Left renal cortex interstitium (tissue), 4 donors: ENCODE measurements at places on chromosomes 7 and 10. TPM values are rescaled to one million over a fixed set of nuclear protein-coding genes. Genes with fewer than 3 reads are reported as not detected.
A peak's percentile ranks its signal among the peaks of the same experiment; 100 is the strongest.

Gene SKIDA1
- 12.5 TPM for polyA plus RNA-seq

Gene GCK
- 4.1 TPM for polyA plus RNA-seq

Gene OR9A2
- polyA plus RNA-seq = not detected

Gene PRF1
- 1.1 TPM for polyA plus RNA-seq

Gene EGFR
- polyA plus RNA-seq = 28.3 TPM

Gene SPAM1
- not detected for polyA plus RNA-seq

Gene CFAP43
- 33.7 TPM for polyA plus RNA-seq

Gene CALCR
- polyA plus RNA-seq = 0.90 TPM

Gene KIF11
- polyA plus RNA-seq = 30.7 TPM

- no peak for DNase-seq
Observed at GRCh38 chr7:120475994-120476393, 203.0 kb downstream of the KCND2 start.

DNA sequence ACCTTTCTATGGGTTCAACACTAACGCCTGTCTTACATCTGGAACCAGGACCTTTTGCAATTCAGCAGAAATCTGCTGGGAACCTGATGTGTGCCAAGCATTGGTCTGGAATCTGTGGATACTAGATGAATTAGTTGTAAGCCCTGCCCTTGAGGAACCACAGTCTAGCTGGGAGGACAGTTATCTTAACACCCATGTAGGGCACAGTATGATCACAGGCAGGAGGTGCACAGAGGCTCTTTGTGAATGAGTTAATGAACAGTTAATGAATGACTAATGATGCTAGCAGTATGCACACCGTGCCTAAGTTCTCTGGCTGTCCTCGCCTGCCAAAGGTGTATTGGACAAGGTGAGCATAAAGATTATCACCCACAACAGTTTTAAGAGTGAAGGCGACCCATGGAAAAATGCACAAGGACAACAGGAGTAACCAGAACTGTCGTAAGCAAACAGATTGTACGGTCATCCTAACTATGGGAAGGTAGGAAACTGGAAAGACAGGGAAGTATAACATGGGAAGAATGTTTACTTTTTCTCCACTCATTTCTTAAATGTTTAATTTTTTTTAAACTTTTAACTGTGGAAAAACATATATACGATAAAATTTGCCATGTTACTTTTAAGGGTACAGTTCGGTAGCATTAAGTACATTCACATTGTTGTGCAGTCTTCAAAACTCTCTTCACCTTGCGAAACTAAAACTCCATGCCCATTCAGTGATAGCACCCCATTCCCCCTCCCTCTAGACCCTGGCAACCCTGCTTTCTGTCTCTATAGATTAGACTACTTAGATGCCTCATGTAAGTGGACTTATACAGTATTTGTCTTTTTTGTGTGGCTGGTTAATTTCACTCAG lies 139.9 kb downstream of the CXCL12 start:
- no peak for DNase-seq

- no peak for DNase-seq
Observed at GRCh38 chr7:158633055-158633956, 45.7 kb upstream of the PTPRN2 start.

- no peak for DNase-seq
Observed at GRCh38 chr7:732094-732541, 5.0 kb upstream of the PRKAR1B start.

GRCh38 chr7:151351027-151351426 lies 9.4 kb downstream of the NUB1 start:
- no peak for DNase-seq

GRCh38 chr7:29843726-29844125 lies 37.4 kb downstream of the WIPF3 start:
- no peak for DNase-seq

DNA sequence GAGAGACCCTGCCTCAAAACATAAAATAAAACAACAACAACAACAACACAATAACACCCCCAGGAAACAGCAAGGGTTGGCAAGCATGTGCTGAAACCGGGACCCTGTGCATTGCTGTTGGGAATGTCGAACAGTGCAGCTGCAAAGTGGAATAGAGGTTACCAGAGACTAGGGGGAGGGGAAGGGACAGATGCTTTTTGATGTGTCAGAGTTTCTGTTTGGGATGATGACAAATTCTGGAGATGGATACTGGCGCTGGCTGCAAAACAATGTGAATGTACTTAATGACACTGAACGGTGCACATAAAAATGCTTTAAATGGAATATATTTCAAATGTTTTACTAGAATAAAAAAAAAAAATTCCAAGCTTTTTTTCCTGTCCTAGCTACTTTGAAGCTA lies 241.8 kb downstream of the TEX36 start:
- DNase-seq = no peak

DNA sequence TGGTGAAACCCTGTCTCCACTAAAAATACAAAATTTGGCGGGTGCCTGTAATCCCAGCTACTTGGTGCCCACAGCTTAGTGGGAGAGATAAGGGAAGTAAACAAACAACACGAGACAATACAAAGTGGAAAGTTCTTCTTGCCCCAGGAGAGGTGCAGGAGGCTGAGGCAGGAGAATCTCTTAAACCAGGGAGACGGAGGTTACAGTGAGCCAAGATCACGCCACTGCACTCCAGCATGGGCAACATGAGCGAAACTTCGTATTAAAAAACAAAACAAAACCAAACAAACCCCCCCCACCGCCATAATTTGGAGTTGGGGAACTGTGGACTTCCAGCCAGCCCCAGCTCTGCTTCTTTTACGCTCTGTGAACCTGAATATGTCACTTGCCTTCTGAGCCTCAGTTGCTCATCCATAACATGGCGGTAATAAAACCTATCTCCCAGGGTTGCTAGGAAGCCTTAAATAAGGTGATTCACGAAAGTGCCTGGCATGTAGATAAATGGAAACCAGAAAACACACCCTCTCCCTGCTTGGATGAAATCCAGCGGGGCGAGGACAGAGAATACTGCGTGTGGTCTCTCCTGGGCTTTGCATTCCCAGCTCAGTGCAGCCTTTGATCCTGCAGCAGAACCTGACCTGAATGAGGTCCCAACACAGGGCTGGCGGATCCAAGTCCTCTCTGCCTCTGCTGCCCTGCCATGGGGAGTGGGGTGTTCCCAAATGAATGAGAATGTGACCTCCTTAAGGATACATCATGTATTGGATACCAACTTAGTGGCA lies 10.2 kb downstream of the MLXIPL start:
- no peak for DNase-seq

- no peak for DNase-seq
Observed at GRCh38 chr10:133388973-133389818, 4.8 kb upstream of the MTG1 start.

- peak; percentile 28 for DNase-seq
Observed at GRCh38 chr10:17348501-17349349, 105.7 kb downstream of the ST8SIA6 start.

GRCh38 chr10:110273474-110273873 lies 31.2 kb downstream of the SMNDC1 start:
- DNase-seq = no peak

- no peak for DNase-seq
Observed at GRCh38 chr7:28083164-28083997, 97.2 kb downstream of the JAZF1 start.

DNA sequence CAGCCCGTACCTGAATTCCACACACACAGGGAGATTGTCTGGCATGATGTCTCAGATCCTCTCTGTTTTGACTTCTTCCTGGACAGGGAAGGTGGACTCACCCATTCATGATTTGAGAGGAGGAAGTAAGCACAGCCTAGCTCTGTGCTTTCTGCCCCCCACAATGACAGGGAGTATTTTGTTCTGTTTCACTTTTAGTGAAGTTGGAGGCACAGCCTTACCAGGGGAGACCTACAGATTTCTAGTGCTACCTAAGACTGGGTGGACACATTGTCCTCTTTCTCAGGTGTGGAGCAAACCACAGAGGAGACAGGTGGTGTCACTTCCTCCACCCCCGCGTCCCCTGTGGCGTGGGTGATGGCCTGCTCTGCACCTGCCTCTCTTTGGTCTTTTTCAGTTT lies 408.6 kb upstream of the PFKP start:
- DNase-seq = no peak

GRCh38 chr10:93408783-93409182 lies 73.4 kb downstream of the MYOF start:
- DNase-seq = no peak
